ENCODE measurements at places on chromosomes 5 and 9. TPM values are rescaled to one million over a fixed set of nuclear protein-coding genes. Genes with fewer than 3 reads are reported as not detected.
A peak's percentile ranks its signal among the peaks of the same experiment; 100 is the strongest.

GRXCR2 gene
- not detected for total RNA-seq

DNA sequence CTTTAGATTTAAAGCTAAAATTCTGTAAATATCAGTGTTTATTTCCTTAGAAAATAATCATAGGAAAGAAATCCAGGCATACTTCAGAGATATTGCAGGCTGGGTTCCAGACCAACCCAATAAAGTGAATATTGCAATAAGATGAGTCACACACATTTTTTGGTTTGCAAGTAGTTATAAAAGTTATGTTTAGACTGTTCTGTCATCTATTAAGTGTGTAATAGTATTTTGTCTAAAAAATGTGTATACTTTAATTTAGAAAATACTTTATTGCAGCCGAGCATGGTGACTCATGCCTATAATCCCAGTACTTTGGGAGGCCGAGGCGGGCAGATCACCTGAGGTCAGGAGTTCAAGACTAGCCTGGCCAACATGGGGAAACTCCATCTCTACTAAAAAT is 6.9 kb upstream of the RIC1 start:
- DNase-seq = no peak

DNA sequence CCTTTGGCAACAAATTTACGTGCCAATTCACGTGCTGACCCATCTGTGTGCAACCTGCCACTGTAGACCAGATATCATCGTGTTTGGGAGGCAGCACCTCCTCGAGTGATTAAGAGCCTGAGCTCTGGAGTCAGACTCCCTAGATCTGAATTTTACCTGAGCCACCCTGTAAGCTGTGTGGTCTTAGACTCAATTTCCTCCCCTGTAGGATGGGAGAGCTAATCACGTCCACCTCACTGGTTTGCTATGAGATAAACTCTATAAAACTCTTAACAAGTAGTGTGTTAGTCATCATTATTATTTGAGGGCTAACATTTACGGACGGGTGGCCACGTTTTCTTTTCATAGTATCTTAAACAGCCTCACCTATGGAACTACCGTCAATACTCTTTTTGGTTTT is 220.0 kb upstream of the ADAMTSL1 start:
- no peak for DNase-seq

GRCh38 chr5:2038321-2039179 is 155.8 kb upstream of the IRX4 start:
- DNase-seq = peak; percentile 88

- peak; percentile 48 for DNase-seq
These were observed 60.0 kb downstream of the RALGPS1 start for GRCh38 chr9:126974594-126974993.

PCDHA9 gene
- total RNA-seq = not detected

GRCh38 chr9:89234205-89235067 is 55.8 kb upstream of the SHC3 start:
- peak; percentile 72 for DNase-seq

C5orf58 gene
- not detected for total RNA-seq

DNA sequence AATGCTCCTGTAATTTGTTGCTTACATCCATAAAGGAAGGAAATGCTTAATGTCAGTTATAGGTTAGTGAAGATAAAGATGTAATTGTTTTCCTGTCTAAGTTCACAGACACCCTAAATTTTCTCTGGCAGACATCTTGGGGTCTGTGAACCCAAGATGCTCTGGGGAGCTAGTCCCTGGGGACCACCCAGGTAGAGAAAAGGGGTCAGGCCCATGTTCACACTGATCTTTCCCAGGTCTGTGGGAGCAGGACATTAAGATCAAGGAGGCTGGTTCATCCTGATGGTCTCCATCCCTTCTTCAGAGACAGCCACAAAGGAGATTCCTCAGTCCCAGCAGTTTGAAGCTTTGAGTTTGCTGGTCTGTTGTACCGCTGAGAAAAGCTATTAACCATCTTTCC is 267.5 kb downstream of the ARHGAP26 start:
- DNase-seq = no peak

DNA sequence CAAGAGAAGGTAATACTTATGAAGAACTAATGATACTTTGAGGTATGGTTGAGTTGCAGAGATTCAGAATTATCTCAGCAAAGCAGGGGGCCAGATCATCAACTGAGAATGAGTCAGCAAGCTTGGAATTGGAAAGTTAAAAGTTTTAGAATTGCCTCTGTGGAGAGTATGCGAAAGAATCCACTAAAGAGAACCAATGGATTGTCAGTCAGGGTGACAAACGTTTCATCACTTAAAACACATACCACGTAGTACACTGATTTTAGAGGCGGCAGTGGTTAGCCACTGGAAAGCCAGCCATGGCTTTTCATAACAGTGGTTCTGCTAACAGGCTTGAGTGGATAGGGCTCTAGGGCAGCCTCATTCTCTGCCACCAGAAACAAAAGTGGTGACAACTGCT is 30.7 kb downstream of the AOPEP start:
- DNase-seq = no peak

DNA sequence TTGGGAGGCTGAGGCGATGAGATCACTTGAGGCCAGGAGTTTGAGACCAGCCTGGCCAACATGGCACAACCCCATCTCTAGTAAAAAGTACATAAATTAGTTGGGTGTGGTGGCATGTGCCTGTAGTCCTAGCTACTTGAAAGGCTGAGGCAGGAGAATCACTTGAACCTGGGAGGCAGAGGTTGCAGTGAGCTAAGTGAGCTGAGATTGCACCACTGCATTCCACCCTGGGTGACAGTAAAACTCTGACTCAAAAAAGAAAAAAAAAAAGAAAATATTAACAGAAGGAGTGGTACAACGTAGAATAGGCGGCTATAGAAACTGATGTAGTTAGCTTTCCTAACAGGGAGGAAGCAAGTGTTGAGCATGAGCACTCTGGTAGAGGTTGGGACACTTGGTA is 59.9 kb downstream of the PBX3 start:
- no peak for DNase-seq

- no peak for DNase-seq
These were observed 385.1 kb downstream of the CHSY3 start for GRCh38 chr5:130289132-130290088.

WWC1 gene
- total RNA-seq = 2.4 TPM

DNA sequence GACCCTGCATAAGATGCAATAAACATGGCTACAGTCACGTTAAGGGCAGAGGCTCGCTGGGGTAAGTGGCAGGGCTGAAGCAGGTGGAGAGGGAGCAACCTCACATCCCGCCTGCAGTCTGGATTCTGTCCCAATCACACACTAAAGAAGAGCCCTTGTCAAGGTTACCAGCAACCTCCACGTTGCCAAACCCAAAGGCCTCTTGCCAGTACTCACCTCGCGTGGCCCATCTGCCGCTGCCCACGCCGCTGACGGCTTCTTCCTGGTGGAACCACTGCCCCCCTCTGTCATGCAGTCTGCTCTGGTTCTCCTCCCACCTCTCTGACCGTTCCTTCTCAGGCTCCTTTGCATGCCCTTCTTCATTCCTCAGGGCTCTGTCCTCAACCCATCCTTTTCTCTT is 8.8 kb downstream of the AQP7 start:
- no peak for DNase-seq

DNA sequence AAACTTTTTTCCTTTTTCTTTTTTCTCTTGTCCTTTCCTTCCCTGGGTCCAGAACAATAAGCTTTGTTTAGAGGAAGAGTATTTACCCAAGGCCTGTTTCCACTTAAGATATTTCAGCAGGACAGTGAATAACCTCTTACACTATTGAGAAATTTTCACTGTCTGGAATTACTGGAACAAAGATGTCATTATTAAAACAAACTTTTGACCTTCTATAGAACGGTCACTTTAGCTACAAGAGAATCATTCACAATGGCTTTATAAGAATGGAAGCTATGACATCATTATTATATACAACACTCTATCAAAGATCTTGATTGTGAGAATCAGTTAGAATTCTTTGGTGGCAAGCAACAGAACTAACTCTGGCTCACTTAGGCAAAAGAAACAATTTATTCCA is 22.0 kb upstream of the ARHGAP26 start:
- no peak for DNase-seq

SLC4A9 gene
- total RNA-seq = not detected

DNA sequence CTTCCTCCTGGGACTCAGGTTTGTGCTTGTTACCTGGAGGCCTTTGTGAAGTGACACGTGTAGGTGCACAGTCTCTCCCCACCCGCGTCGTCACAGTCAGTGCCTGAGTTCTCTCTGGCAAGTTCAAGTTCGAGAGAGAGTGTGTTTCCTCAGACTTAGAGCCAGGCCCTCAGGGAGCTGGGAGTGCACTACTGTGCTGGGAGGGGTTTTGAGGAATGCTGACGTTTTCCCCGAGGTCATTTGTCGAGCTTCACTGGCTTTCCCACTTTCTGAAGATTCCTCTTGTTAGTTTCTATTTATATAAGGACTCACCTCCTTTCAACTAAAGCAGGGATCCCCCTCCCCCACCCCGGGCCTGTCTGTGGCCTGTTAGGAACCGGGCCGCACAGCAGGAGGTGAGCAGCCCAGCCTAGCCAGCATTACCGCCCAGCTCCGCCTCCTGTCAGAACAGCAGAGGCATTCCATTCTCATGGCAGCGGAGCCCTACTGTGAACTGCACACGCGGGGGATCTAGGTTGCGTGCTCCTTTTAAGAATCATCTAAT is 209.2 kb downstream of the DIRAS2 start:
- peak; percentile 37 for DNase-seq
